A549 treated with CORT108297 at 1 μM for 4 hours (cell line): ENCODE measurements at places on chromosomes 13 and 19. TPM values are rescaled to one million over a fixed set of nuclear protein-coding genes. Genes with fewer than 3 reads are reported as not detected.

Gene FXYD3
- total RNA-seq: 0.10 to 0.24 TPM (median 0.12 TPM) in 4 of 5 replicates, not detected in the other

Gene SHD
- 0.13 to 0.19 TPM in 2 of 5 replicates, not detected in the others for total RNA-seq

Gene FAM187B
- not detected in 5 replicates for total RNA-seq

Gene CLEC11A
- 6.0 to 10.9 TPM (median 10.5 TPM) in 5 replicates for total RNA-seq

Gene TNFSF13B
- 0.02 to 0.23 TPM (median 0.09 TPM) in 5 replicates for total RNA-seq

Gene CGB2
- total RNA-seq: 0.33 to 0.71 TPM (median 0.35 TPM) in 4 of 5 replicates, not detected in the other

Gene F7
- total RNA-seq: 0.07 to 0.15 TPM (median 0.10 TPM) in 4 of 5 replicates, not detected in the other

Gene ZNF665
- not detected in 5 replicates for total RNA-seq

Gene FARSA
- total RNA-seq: 75.2 to 82.8 TPM (median 78.2 TPM) in 5 replicates

Gene FGF9
- not detected in 5 replicates for total RNA-seq

Gene FBXO46
- 8.8 to 10.7 TPM (median 10.6 TPM) in 5 replicates for total RNA-seq

Gene FPR1
- 0.07 to 0.31 TPM (median 0.08 TPM) in 4 of 5 replicates, not detected in the other for total RNA-seq

Gene CARD8
- 16.5 to 19.8 TPM (median 18.4 TPM) in 5 replicates for total RNA-seq

Gene PIP5K1C
- total RNA-seq: 9.7 to 13.8 TPM (median 12.6 TPM) in 5 replicates

Gene ZFR2
- total RNA-seq: 0.11 to 0.75 TPM (median 0.20 TPM) in 4 of 5 replicates, not detected in the other

Gene ALDH16A1
- 16.2 to 27.2 TPM (median 24.9 TPM) in 5 replicates for total RNA-seq

Gene UCHL3
- 46.6 to 55.4 TPM (median 48.0 TPM) in 5 replicates for total RNA-seq

Gene COMMD6
- 119 to 155 TPM (median 152 TPM) in 5 replicates for total RNA-seq

Gene ZNF439
- total RNA-seq: not detected in 5 replicates

Gene MYO16
- total RNA-seq: 0.03 to 0.07 TPM (median 0.05 TPM) in 5 replicates

Gene GPR183
- not detected in 5 replicates for total RNA-seq

Gene ERCC2
- total RNA-seq: 10.7 to 15.6 TPM (median 12.6 TPM) in 5 replicates

Gene CRYL1
- total RNA-seq: 4.9 to 6.8 TPM (median 5.5 TPM) in 5 replicates

Gene SEMA6B
- 4.4 to 6.5 TPM (median 6.1 TPM) in 5 replicates for total RNA-seq

Gene CEACAM20
- total RNA-seq: 0.05 to 0.08 TPM (median 0.06 TPM) in 5 replicates

Gene CLC
- not detected in 5 replicates for total RNA-seq

Gene ARGLU1
- total RNA-seq: 32.0 to 45.1 TPM (median 34.4 TPM) in 5 replicates

Gene ZNF8
- total RNA-seq: 0.96 to 1.5 TPM (median 0.97 TPM) in 5 replicates

Gene CYP4F12
- 1.4 to 2.0 TPM (median 1.7 TPM) in 5 replicates for total RNA-seq

Gene LGALS14
- not detected in 5 replicates for total RNA-seq

Gene CASP14
- total RNA-seq: not detected in 5 replicates

Gene NOVA2
- 0.12 to 0.19 TPM (median 0.13 TPM) in 5 replicates for total RNA-seq

Gene COMP
- total RNA-seq: 0.04 to 0.06 TPM (median 0.05 TPM) in 4 of 5 replicates, not detected in the other

Gene TRPC4
- 0.01 to 0.08 TPM (median 0.05 TPM) in 4 of 5 replicates, not detected in the other for total RNA-seq

Gene TSSK6
- 0.85 to 2.1 TPM (median 1.7 TPM) in 5 replicates for total RNA-seq

Gene VAV1
- 6.3 to 8.9 TPM (median 6.8 TPM) in 5 replicates for total RNA-seq

Gene NEK3
- 6.2 to 12.9 TPM (median 8.0 TPM) in 5 replicates for total RNA-seq
